Left lung (tissue), 14 donors: ENCODE measurements at places on chromosomes 13 and 19.

- peak overlapping the region; percentile 99 for H3K27ac ChIP-seq
- no peaks in the 10 kb centered on the region for H3K27me3 ChIP-seq
- DNase-seq, result no peak
- peaks cover 40% of the 10 kb centered on the region for H3K36me3 ChIP-seq
- H3K4me3 ChIP-seq, result peak overlapping the region; percentile 76
- H3K4me1 ChIP-seq, result peaks cover 25% of the 10 kb centered on the region
Measured at GRCh38 chr13:49997955-49998354, 1.1 kb downstream of the TRIM13 start.

DNA sequence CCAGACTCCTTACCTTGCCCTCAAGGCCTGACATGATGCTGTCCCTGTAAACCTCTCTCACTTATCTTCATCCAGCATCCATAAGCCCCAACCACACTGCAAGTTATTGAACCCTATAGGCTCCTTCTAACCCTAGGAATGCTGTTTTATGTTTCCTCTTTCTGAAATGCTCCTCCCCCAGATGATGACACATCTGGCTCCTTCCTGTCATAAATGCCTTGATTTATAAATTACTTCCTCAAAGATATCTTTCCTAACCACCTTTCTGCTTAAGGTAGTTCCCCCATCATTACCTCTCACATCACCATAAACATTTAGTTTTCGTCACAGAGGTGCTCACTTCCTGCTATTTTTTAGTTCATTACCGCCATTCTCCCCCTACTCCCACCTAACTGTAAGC lies 12.3 kb downstream of the RUBCNL start:
- no peak overlapping the region for H3K27ac ChIP-seq
- peaks cover 8% of the 10 kb centered on the region for H3K4me1 ChIP-seq
- no peak for DNase-seq
- no peaks in the 10 kb centered on the region for H3K27me3 ChIP-seq

GRCh38 chr13:30739761-30740642 lies 4.7 kb downstream of the ALOX5AP start:
- H3K36me3 ChIP-seq, result no peaks in the 10 kb centered on the region
- peak overlapping the region; percentile 82 for H3K27ac ChIP-seq

GRCh38 chr19:791007-791566 lies 6.2 kb upstream of the PTBP1 start:
- H3K27ac ChIP-seq, result peak overlapping the region; percentile 71
- H3K4me3 ChIP-seq, result no peak overlapping the region
- no peak for DNase-seq
- peaks cover 50% of the 10 kb centered on the region for H3K4me1 ChIP-seq

GRCh38 chr19:16320987-16321386 lies 3.6 kb upstream of the KLF2 start:
- no peak for DNase-seq
- H3K4me3 ChIP-seq, result no peak overlapping the region
- H3K4me1 ChIP-seq, result no peaks in the 10 kb centered on the region
- H3K27ac ChIP-seq, result no peak overlapping the region
- no peaks in the 10 kb centered on the region for H3K27me3 ChIP-seq

DNA sequence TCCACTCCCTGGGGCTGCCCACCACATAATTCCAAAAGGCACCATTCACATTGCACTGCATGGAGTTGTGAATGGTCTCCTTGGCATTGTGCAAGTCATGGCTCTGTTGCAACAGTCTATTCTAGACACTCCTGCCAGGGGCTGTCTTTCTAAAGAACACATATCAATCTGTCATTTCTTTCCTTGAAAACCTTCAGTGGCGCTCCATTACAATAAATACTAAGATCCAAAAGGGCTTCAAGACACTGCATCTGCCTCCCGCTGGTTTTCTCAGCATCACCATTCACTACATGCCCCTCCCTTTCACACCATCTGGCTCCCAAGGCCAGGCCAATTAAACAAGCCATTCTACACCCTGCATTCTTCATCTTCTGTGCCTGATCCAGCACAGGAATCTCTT lies 32.2 kb upstream of the TM9SF2 start:
- no peak overlapping the region for H3K27ac ChIP-seq
- H3K4me1 ChIP-seq, result peaks cover 12% of the 10 kb centered on the region
- H3K36me3 ChIP-seq, result no peaks in the 10 kb centered on the region
- no peaks in the 10 kb centered on the region for H3K27me3 ChIP-seq
